Kidney tubule cell (primary cell): ENCODE measurements at places on chromosomes 7 and 10.

GRCh38 chr7:151377406-151377805, 32.4 kb downstream of the WDR86 start:
- DNase-seq: no peak

- DNase-seq: no peak
Observed at GRCh38 chr10:99372546-99373271, 43.6 kb downstream of the CNNM1 start.

- no peak for DNase-seq
Observed at GRCh38 chr7:31640381-31640780, 46.6 kb upstream of the PPP1R17 start.

GRCh38 chr7:13687500-13687899, 302.0 kb downstream of the ETV1 start:
- no peak for DNase-seq

GRCh38 chr10:128912568-128913311, 554.3 kb upstream of the MGMT start:
- DNase-seq: no peak

DNA sequence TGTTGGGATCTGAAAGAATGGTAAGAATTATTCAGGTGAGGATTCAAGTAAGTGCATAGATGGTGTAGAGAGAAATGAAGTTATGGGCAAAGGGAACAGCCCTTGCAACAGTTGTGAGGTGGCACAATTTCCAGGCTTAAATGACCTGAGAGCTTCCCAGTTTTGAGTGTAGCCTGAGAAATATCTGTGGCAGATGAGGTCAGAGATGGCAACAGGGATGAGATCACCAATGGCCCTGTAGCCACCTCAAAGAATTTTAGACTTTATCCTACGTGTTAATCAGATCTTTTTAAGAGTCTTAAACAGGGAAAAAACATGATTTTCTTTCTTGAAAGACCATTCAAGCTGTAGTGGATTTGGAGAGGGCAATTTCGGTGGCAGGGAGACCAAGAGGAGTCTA, 1.9 kb upstream of the NRF1 start:
- peak; percentile 57 for DNase-seq

- peak; percentile 30 for DNase-seq
Observed at GRCh38 chr10:88793712-88794299, 8.7 kb upstream of the LIPM start.

- peak; percentile 81 for DNase-seq
Observed at GRCh38 chr7:27647046-27647445, 15.6 kb downstream of the HIBADH start.

DNA sequence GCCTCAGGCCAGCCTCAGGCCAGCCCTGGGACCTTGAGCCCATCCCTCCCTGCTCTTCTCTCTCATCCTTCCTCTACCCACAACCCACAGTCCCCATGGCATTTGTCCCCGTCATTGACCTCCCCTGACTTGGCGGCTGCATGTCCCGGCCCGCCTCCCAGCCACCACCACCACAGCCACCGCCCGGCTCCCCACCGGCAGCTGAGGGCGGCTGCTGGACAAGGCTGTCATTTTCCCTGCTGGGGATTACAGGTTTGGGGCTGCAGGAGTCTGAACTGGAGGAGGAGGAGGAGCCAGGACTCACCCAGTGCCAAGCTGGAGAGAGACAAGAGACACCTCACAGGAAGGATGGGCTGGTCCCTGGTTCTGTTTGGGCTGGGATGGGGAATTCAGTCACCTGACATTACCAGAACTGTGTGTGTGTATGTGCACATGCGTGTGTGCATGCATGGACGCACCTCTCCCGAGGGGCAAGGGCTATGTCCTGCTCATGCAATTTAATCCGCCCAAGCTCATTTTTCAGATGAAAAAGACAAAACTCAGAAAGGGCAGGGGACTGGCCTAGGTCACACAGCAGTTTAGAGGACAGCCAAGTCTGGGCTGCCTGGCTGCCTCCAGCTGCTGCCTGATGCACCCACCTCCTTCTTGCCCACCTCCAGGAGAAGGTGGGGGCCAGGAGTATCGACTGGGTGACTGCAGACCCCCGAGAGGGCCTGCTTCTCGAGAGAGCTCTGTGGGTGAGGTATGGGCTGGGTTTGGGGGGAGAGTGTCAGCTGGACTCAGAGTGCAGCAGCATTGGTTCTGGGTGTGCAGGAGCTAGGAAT, 113.1 kb downstream of the ZMIZ1 start:
- DNase-seq: peak; percentile 47
